Heart left ventricle (tissue), 16 donors: ENCODE measurements at places on chromosomes 7 and 10. TPM values are rescaled to one million over a fixed set of nuclear protein-coding genes. Genes with fewer than 3 reads are reported as not detected.

SPDYE9 gene
- total RNA-seq = not detected

DNA sequence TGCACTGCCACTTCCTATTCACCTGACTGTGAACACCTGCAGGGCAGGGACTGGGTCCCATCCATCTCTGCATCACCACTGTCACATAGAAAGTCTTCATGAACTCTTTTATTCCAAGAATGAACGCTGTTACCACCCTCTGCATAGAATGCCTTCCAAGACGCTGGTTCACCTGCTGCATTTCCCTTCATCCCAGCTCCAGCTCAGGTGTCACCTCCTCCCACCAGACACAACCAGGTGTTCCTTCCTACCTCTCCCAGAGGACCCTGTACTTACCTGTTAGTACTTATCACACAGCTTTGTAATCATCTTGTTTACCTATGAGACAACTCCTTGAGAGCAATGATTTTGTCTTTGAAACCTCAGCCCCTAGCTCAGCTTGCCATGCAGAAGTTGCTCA, 31.1 kb downstream of the SORBS1 start:
- no peak for DNase-seq

DNA sequence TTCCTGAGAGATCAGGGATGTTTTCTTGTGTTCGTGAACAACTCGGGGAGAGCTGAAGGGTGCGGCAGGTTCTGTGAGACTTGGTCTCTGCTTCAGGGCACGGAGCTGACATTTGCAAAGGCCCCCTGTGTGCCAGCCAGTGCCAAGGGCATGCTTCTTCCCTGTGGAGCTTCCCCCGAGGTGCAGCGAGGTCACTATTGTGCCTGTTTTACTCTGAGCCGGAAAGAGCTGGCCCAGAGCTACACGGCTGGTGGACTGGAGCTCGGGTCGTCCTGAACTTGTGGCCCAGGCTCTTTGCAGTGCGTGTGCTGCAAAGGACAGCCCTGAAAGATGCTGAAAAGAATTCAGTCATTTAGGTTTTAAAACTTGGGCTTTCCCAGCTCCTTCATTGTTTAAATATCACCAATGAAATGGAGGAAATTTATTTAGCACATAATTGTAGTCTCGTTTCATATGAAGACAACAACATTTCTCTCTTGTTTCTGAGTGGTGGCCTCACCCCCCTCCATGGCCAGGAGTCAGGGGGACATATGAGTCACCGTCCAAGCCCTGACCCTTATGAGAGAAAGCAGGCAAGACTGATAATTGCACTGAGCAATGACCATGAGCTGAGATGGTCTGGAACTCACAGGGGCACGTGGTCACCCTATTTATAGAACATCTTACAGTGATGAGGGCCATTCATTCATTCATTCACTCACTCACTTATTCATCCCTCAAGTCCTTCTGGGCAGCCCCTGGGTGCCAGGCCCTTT, 102.6 kb downstream of the PTPRE start:
- no peak for DNase-seq

- DNase-seq = no peak
Measured at GRCh38 chr10:102743078-102743587, 615 bp upstream of the WBP1L start.

PLPP4 gene
- total RNA-seq = not detected
